ENCODE measurements at places on chromosomes 4 and X.

GRCh38 chr4:93835929-93836328, 7.4 kb downstream of the ATOH1 start:
- no peak for DNase-seq

- DNase-seq = no peak
Measured at GRCh38 chr4:151199319-151200190, 77.4 kb upstream of the PRSS48 start.

GRCh38 chr4:44985938-44986337, 259.6 kb upstream of the GNPDA2 start:
- no peak for DNase-seq

- no peak for DNase-seq
Measured at GRCh38 chrX:17525762-17526555, 151.0 kb downstream of the NHS start.

- no peak for DNase-seq
Measured at GRCh38 chr4:18435781-18436180, 414.2 kb upstream of the LCORL start.

DNA sequence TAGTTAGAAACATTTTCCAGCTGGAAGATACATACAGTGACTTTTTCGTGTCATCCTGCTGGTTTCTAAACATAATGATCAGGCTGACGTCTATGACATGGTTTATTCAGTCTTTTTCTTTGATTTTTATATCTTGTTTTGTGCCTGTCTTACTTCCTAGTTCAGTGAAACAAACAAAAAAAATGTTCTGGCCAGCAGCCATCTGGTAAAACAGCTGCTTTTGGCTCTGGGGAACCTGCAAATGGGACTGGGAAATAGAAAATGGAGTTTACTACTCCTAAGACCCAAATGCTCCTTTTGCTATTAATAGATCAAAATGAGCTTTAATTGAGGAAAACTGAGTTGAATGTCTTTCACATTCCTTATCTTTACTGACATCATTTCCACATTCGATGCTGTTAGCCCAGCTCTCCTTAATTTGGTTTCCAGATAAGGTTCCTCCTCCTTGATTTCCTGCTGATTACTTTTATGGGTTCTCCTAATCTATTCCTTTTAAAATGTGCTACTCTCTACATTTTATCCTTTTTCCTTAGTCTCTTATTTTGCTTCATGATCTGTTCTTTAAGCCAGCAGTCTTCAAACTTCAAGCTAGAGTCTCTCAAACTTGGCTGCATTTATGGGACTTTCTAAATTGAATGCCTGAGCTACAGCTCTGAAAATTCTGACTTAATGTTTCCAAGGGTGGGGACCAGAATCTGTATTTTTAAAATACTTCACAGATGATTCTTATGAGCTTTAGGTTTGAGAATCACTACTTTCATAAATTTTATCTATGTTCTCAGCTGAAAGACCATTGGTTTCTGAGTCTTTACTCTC, 499.5 kb downstream of the ANKRD50 start:
- DNase-seq = no peak

DNA sequence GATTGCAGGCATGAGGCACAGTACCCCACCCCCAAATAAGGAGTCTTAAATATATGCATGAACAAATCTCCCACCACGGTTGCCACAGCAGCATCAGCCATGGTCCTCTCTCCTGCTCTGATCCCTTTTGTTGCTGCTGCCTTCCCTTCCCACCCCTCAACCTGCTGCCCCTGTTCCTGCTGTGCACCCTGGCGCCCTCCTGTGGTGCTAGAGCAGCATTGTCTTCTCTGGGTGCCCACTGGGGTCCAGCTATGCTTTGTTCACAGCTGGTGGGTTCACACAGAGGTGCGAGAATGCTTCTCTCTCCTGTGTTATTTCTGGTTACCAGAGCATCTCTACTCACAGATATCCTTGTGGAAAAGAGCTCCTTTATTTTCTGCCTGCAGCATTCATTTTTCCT, 116.2 kb downstream of the GATB start:
- DNase-seq = peak; percentile 42

- DNase-seq = no peak
Measured at GRCh38 chr4:182454440-182455013, 211.3 kb downstream of the TENM3 start.

GRCh38 chrX:54933150-54933826, 12.7 kb downstream of the TRO start:
- no peak for DNase-seq

DNA sequence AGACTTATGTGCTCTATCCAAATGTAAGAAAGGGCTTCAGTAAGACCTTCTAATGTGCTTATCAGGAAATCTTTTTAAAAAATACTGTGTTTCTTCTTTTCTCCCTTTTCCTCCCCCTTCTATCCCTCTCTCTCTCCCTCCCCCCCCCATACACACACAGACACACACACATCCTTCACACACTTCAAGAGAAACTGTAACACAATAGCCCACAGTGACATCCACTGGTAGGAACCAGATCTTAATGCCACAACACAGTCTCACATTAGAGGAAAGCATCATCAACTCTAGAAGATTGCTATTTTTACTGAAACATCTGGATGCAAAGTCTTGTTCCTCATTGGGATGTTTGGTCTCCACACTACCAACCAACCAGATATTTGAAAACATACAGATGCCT, 4.6 kb downstream of the PCDH19 start:
- no peak for DNase-seq

DNA sequence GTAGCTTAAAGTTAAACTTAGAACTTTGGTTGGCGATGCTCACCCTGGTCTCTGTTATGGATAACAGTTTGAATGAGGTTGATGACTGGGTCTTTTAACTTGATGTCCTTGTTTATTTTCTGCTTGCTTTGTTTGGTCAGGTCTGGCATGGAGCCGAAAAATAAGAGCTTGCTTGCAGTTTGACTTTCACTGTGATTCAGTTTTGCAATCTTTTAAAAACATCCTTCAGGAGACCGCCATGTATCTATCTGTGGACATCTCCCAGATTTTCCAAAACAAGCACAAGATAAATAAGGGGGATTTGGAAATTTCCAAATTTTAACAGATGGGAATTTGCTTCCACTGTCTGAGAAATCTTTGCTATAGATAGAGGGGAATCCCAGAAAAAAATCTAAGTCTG, 246.7 kb downstream of the PALLD start:
- no peak for DNase-seq

DNA sequence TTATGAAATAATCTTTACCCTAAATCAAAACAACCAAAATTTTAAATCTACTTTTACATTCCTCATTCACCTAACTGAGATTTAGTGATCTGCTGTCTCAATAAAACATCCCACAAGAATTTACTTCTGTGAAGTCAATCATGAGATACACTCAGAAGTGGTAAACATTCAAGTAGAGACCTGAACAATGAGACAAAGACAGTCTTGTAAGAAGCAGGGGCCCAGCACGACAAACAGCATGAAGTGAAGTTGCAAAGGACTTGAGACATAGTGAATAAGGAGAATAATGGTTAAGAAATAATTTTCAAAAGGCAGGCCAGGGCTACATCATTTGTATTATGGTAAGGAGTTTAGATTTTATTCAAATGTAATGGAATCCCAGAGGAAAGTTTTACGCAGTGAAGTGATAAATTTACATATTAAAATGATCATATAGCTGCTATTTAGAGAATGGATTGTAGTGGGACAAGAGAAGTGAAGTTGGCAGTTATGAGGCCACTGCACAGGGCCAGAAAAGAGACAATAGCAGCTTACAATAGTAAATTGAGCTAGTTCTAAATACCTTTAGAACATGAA, 101.9 kb downstream of the MAB21L2 start:
- DNase-seq = no peak

DNA sequence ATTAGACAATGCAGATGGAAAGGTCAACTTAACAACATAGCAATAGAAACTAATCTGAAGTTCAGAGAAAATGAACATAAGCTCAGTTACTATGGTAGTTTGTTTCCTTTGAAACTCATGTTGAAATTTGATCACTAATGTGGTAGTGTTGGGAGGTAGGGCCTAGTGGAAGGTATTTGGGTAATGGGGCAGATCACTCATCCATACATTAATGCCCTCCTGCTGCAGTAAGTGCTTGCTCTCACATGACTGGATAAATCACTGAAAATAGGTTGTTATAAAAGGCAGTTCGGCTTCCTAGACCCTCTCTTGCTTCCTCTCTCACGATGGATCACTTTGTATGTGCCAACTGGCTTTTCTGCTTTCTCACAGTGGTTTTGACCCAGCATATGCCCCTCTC, 567.4 kb upstream of the GALNT7 start:
- no peak for DNase-seq

- no peak for DNase-seq
Measured at GRCh38 chr4:81839347-81840042, 367.8 kb upstream of the RASGEF1B start.

GRCh38 chr4:147516133-147516532, 35.2 kb downstream of the EDNRA start:
- DNase-seq = no peak

- peak; percentile 47 for DNase-seq
Measured at GRCh38 chrX:109840585-109840984, 107.5 kb upstream of the ACSL4 start.

DNA sequence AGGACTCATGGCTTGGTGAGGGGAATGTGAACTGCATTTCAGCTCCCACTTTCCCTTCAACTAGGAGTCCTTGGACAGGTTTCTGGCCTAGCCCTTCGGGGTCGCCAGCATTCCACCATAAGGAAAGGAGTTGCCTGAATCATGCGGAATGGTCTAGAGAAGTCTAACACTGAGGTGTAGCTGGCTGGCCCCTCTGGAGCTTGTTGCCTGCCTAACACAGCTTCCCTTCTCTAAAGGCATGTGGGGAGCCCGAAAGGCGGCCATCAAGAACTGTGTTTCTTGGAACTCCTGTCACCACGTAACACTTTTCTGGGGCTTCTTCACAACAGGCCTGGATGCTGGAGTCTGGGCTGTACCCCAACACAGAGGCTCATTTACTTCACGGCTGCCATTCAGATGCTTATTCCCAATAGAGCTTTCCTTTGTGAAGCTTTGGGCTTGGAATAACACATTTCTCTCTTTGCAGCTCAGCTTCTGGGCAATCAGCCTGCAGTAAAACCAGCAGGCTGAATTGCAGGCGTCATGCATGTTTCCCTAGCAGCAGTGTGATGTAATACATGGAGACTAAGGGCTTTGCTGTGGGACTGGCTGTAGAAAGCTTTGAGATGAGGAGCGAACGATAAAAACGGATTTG, 5.4 kb downstream of the GABRQ start:
- no peak for DNase-seq

- peak; percentile 20 for DNase-seq
Measured at GRCh38 chr4:121484633-121485032, 103.8 kb upstream of the QRFPR start.

DNA sequence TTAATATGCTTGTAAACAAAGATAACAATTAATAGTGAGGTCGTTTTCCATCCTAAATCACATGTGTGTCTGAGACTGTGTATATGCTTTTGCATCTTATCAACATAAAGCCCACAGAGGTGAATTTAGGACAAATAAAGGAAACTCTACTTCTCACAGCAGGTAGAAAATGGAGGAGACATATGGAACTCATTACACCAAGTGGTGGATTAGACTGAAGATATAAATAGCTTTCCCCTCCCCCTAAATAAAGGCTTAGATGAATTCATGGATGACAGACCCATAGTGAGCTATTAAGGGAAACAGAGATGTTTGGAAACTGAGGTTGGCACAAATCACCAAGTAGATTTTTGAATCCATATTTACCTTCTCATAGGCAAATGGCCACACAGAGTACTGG, 79.7 kb downstream of the GRIA3 start:
- DNase-seq = no peak

DNA sequence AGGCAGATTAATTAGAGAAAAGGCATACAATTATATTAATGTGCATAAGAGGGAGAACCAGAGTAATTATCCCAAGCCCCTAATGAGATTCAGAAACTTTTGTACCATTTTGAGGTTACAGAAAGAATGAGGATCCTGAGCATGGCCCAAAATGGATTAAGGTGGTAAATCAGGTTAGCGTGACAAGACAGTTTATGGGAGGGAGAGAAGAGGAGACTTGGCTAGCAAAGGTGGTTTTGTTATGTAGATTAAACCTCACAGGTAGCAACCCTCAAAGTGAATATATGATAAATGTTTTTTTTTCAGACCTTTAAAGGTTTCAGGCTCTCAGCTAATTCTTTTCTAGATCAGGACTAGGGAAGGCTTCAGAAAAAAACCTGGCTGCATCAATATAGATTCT, 781.8 kb downstream of the FAM133A start:
- no peak for DNase-seq

DNA sequence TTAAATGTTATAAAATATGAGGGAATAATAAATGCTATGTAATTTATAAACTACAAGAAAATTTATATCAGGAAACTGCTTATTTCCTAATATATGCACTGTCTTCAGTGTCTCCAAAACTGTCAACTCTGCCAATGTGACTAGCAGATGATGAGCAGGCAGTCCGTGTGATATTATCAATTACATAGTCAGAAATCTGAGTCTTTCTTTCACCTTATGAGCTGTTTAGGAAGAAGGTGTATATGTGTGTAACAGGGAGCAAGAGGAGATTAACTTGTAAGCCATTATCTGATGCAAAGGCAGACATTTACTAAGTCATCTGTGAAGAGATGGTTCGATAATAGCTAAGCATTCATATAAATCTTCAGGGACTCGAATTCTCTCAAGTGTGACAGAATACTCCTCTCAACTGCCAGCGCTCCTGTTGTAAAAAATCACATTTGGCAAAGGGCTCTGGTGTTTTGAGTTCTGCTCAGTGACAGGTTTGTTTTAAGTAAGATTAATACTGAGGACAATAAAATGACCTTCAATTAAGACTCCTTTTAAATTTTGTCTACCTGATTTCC, 79.7 kb downstream of the SNCA start:
- no peak for DNase-seq

DNA sequence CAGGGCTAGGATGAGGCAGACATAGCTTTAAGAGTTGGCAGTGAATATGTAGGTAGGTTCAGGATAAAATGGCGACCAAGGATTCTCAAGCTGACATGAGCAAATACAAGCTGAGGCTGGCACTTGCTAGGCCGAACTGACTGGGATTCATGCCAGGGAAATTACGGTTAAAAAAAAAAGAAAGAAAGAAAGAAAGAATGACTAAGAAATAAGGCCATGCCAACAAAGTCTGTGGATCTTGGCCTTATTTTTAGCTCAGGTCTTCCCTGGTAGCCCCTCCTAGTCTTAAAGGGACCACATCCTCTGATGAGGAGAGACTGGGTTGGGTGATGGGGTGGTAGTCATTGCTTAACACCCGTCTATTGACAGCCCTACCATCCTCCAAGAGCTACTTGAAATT, 64.4 kb upstream of the KLHL13 start:
- no peak for DNase-seq

- no peak for DNase-seq
Measured at GRCh38 chr4:165301833-165302232, 25.6 kb upstream of the MSMO1 start.

DNA sequence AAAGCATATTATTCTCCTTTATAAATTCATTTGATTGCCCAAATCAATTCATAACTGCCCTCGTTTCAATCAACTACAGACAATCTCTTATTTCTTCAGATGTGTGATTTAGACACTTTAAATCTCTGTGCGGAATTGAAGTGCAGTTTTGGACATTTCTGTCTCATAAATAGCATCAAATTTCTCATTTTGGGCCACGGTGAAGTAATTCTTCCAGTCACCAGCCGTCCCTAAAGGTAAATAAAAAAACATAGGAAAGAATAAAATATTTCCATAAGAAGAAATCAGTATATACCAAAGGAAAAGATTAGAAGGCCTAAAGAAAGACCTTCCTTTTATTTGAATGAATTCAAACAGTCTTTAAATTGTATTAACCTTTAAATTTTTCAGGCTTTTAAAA, 33.4 kb downstream of the SULT1B1 start:
- no peak for DNase-seq

GRCh38 chr4:2040391-2041238, 18.5 kb upstream of the NAT8L start:
- peak; percentile 10 for DNase-seq

- no peak for DNase-seq
Measured at GRCh38 chr4:156870131-156870530, 101.5 kb downstream of the PDGFC start.
